ENCODE measurements at places on chromosomes 7 and 10.

- DNase-seq = no peak
Measured at GRCh38 chr7:130154501-130155317, 50.5 kb downstream of the TMEM209 start.

- DNase-seq = no peak
Measured at GRCh38 chr7:141387521-141388217, 163.5 kb upstream of the AGK start.

DNA sequence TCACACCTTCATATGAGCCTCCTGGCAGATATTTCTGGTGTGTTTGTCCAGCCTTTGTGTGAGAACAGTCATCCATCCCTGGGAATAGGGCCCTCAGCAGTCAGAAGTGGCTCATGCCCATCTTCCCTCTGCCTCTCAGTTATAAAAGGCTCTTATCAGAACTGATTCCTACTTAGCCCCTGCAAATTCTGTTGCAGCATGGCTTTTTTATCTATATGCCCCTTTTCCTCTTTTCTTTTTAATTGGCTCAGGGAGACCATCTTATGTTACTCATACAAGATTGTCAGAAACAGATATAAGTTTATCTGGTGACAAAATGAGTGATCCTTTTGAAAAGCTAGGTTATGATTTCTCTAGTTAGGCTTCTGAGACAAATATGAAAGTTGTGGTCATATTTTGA, 194.1 kb downstream of the CREB5 start:
- DNase-seq = peak; percentile 83

- DNase-seq = no peak
Measured at GRCh38 chr7:125465527-125465926, 535.9 kb upstream of the POT1 start.

- DNase-seq = no peak
Measured at GRCh38 chr10:69684020-69684980, 54.3 kb downstream of the FAM241B start.

Data from hematopoietic multipotent progenitor cell treated with erythropoietin and hydrocortisone succinate and interleukin-3 and kit ligand, for 8 days (in vitro differentiated cells).